ENCODE measurements at places on chromosomes 4 and X.
A peak's percentile ranks its signal among the peaks of the same experiment; 100 is the strongest.

DNA sequence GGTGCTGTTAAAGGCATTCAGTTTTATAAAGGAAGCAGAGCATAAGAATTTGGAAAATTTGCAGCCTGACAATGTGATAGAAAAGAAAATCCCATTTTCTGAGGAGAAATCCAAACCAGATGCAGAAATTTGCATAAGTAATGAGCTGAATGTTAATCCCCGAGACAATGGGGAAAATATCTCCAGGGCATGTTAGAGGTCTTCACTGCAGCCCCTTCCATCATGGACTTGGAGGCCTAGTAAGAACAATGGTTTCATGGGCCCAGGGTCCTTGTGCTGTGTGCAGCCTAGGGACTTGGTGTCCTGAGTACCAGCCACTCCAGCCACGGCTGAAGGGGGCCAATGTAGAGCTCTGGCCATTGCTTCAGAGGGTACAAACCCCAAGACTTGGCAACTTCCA lies 542.7 kb upstream of the NR3C2 start:
- no peak for DNase-seq

DNA sequence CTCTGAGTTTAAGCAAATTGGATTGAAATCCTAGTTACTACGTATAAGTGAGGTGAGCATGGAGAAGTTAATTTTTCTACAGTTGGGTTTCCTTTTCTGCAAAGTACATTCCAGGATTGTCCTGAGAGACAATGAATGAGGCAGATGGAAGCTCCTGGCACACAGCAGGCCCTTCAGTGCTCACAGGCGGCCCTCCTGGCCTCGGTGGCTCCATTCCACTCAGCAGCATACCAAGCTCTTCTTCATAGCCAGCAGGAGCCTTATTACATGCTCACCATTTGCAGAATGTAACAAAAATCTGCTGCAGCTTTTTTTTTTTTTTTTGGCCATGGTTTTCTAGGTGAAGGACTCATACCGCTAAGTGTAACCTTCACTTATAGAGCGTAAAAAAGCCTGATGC lies 113.2 kb upstream of the FAM9B start:
- DNase-seq: no peak

GRCh38 chrX:49063715-49064114 lies 4.9 kb downstream of the CCDC120 start:
- DNase-seq: no peak

- DNase-seq: no peak
Measured at GRCh38 chr4:39713691-39714090, 15.8 kb downstream of the UBE2K start.

- DNase-seq: no peak
Measured at GRCh38 chr4:170476351-170476750, 386.6 kb upstream of the AADAT start.

- DNase-seq: no peak
Measured at GRCh38 chr4:156312261-156312847, 358.7 kb upstream of the CTSO start.

- no peak for DNase-seq
Measured at GRCh38 chrX:135024526-135024925, 2.2 kb upstream of the RTL8B start.

DNA sequence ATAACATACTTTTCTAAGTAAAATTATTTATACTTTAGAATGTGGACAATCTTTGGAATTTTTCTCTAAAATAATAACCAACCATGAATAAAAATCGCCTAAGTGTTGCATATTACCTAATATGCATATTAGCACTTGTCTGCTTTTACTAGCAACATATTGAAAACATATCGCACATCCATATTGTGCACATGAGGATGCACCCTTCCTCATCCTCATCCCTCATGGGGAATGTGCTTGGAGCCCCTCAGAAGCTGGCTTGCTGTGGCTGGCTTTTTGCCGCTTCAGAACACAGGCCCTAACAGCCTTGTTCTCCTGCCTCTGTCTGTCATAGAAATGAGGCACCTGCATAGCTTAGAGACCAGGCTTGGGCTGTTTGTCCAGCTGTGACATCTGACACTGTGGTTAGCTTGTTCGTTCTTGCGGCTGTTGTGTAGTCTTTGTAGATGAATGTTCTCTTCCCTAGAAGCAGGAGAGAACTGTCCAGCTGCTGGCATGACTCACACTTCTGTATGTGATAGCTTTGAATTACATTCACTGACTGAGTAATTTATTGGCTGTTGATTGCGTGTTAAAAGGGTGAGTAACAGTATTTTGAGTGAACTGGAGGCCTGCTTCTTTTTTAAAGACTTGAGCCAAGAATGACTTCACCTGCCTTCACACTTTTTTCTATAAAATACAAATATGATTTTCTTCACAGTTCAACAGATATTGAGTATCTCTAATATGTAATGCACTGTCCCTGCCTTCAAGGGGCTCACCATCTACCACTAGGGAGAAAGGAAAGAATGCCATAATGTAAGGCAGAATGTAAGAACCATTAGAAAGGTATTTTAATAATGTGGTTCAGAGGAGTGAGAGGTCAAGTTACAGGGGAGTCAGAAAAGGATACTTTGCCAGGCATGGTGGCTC lies 81.9 kb downstream of the HMGB2 start:
- peak; percentile 72 for DNase-seq

Data from left kidney (tissue), 8 donors.